ENCODE measurements at places on chromosomes 1 and 21. TPM values are rescaled to one million over a fixed set of nuclear protein-coding genes. Genes with fewer than 3 reads are reported as not detected.

DNA sequence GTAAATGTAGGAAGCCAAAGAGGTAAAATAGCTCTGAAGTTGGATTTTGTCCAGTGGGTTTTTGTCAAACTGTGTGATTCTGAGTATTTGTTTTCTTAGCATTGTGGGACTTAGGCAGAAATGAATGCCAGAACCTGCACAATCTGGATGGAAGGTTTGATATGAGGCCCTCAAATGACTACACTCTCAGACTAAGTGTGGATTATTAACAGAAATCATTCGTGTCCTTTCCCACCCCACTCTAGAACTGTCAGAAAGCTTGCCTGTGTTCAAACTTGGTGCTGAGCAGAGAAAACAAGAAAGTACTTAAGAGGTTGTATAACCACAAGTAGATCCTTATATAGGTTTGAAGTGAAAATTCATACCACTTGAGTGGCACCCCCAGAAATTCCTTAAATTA, 88.5 kb downstream of the WDR3 start:
- no peak for DNase-seq

- no peak for DNase-seq
Measured at GRCh38 chr1:115230281-115230680, 107.8 kb downstream of the NGF start.

DNA sequence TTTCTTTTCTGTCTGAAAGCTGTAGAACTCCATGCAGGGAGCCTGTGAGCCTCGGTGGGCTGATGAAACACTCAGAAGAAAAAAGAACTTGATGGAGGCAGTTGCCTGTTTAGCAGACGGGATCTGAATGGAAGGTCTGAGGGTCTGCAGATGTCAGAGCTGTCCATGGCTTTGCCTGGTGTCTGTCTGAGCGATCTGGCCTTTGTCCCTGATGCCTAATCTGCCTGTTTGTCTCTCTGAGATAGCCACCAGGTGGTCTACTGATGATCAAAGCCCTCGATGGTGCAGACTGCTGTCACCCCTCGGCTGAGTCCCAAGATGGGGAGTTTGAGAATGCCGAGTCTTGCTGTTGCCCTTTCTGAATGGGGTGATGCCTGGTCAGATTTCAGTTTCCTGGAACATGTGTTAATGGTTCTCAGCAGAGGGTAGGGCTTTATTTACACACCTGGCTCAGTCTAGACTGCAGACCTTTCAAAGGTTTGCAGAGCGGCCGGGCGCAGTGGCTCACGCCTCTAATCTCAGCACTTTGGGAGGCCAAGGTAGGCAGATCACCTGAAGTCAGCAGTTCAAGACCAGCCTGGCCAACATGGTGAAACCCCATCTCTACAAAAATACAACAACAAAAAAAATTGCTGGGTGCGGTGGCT, 90.4 kb downstream of the KIF26B start:
- no peak for DNase-seq

DNA sequence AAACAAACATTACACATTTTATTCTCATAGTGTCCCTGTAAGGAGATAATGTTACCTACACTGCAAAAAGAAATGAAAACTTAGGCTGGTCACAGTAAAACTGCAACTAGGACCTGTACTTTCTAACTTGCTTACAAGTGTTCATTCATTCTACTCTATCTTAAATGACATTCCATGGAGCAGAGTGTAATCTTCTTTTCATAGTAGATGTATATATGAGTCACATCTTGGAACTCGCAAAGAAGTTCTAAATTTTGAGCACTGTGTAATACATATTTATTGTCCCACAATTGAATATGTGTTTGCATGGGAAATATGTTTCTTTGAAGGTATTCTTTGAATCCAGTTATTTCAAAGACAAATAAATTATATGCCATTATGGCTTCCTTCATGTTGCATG, 1258.5 kb upstream of the ADGRL2 start:
- peak; percentile 81 for DNase-seq

GRCh38 chr1:202416641-202417040, 68.1 kb downstream of the PPP1R12B start:
- peak; percentile 41 for DNase-seq

GRCh38 chr1:218778257-218779126, 395.2 kb upstream of the LYPLAL1 start:
- DNase-seq: peak; percentile 18

DNA sequence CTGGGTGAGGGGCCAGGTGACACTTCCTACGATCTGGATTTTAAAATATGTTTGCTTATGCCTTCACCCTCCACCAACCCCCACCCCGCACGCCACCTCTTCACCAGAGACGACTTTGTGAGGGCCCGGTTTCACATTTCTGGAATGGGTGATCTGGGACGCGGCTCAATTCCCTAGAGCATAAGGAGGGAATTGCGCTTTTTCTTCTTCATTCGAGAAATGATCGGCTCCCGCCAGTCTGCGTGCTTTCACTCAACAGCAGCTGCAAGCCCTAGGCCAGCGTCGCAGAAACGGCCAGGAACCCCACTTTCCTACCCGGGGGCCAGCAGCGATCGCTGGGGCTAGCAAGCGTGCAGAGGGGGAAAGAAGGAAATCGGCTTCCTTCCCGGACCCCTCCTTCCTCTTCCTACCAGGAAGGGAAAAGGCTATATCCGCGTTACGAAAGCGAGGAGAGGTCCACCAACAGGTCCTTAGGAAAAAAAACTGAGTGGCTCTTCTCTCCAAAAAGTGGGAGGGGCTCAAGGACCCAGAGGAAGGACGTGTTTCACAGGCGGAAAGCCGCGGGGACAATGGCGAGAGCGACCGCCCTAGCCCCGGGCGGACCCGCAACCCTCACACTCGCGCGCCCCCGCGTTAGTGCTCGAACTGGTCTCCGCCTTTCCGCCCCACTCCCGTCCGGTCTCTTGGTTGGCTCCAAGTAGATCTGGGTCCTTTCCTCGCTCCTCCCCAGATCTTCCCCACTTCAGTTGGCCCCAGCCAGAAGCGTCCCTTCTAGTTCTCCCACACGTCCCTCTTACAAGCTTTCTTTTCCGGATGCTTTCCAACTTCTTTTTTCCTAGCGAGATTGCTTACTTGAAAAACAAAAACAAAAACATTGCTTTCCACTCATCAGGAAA, 1.1 kb upstream of the ADAMTS1 start:
- peak; percentile 82 for DNase-seq

- DNase-seq: no peak
Measured at GRCh38 chr1:5490635-5491034, 501.6 kb downstream of the NPHP4 start.

- DNase-seq: no peak
Measured at GRCh38 chr1:184656221-184656620, 98.4 kb downstream of the EDEM3 start.

DNA sequence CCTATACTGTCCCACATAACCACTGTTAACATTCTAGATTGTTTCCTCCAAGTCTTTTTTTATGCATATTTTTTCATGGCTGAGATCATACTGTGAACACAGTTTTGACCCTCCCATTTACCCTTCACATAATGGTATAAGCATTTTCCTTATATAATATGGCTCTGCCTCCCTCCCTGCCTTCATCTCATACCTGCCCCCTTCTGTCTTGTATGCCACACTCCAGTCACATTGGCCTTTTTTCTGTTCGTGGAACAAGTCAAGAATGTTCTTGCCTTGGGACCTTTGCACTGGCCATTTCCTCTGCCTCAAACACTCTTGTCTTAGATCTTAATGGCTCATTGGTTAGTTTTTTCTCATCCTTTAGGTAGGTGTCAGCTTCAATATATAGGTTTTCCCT, 24.3 kb upstream of the ELAVL4 start:
- DNase-seq: no peak

DNA sequence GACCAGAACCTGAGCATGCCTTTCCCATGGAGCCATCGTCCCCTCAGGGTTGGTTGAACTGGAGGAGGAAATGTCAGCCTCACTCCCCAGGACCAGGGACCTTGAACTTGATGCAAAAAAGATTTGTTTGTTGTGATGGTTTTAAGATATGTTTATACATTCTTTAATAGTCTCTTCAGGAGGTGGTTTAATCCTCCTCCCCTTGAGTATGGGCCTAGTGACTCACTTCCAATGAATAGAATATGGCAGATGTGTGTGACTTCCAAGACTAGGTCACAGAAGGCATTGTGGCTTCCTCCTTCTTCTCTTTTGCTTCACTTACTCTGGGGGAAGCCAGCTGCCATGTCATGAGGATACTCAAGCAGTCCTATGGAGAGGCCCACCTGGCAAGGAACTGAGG, 81.7 kb upstream of the WNT4 start:
- no peak for DNase-seq

DNA sequence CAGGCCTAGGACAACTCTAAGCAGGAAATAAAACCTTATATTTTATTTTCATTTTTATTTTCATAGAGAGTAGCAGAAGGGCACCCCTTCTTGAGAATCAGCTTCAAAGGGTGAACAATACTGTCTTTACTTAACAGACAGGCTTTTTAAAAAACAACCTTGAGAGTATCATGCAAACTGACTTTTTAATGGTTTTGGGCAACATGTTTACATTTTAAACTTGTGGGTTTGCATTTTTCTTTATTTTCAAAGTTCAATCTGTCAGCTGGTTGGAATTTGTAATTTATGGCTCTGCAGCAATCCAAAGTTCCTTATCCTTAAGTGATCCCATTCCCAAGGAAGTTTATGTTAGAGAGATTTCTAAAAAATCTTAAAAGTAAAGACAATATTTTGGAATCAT, 392.3 kb upstream of the ADAMTS5 start:
- peak; percentile 42 for DNase-seq

DNA sequence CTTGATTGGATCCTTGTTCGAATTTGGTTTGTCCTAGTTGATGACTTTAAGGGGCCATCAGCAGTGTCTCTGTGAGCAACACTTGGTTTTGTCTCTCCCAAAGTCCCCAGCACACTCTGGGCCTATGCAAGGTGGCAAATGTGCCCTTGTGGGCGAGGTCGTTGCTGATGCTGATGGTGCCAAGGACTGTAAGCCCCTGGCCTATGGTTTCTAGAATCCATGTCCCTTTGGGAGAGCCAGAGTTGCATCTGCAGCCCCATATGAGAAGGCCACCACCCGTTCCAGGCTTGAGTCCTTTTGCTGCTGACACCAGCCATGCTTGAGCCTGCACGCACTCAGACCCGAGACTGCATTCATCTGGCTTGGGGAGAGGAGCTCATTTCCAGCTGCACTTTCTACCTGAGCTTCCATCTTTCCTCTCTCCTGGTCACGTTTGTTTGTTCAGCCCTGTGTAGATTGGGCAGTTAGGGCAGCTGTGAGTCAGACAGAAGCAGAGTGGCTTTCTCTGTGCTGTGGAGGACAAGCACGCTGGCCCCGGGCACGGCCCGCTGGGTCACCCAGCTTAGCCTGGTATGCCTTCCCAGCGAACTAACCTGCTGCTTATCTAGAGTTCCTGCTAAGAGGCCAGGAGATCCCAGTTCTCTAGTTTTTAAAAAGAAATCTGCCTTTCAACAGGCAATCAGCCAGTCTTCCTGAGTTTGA, 52.1 kb upstream of the CSF3R start:
- no peak for DNase-seq

- peak; percentile 50 for DNase-seq
Measured at GRCh38 chr21:37220433-37220980, 46.6 kb downstream of the VPS26C start.

GRCh38 chr21:31509194-31510017, 150.1 kb upstream of the SOD1 start:
- DNase-seq: no peak

DNA sequence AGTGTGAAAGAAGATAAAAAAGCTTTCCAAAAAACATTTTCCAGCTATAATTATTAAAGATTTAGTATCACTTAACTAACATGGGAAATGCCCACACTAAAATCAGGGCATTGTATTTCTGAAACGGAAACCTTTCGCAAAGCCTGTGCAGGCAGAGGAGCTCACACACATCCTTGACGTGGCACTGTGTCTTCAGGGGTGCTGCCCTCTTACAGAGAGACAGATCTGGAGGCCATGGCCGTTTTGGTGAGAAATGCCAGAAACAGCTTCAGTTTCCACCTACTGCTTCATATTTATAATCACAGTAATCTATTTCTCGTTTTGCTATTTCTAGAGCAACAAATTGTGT, 26.7 kb downstream of the ATP1B1 start:
- DNase-seq: no peak

DNA sequence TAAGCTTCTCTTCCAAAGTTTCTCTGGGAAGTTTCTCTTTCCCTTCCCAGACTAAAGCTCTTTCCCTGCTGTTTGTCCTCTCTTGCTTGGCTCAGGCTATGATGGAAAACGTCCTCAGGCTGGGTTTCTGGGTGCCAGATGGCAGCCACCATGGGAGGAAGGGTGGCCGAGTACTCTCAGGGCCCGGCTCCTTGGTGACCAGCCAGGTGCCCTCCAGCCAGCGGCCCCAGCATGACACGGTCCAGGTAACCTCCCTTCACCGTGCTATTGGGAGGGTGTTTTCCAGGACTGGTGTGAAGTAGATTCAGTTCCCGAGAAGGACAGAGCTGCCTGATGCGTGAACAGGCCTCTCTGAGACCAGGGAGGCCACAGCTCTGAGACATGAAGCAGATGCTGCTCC, 60.3 kb downstream of the KIF26B start:
- DNase-seq: no peak

DNA sequence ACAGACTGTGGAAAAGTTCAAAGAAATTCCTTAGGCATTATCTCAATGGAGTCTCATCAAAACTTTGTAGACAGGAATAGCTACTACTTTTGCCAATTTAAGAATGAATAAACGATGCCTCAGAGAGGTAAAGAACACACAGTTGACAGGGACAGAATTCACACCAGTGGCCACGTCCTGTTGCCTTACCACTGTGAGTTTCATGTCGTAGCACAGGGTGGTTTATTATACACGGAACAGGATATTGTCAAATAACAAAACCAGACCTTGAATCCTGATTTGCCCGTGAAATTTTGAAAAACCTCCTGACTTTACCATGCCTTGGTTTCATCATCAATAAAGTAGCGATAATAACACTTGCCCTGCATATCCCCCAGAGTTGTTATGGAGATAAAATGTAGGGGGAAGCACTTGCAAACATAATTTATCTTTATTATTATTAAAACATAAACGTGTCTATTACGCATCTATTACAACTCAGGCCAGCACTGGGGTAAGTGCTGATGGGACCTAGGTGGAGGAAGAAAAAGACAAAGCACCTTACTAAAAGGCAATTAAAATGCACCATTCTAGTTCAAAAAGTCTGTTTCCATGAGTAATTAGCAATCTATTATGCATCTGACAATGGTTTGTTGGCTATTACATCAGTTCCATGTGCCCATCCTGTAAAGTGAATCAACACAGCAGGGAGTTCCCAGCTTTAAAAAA, 408.1 kb upstream of the RUNX1 start:
- DNase-seq: no peak

Gene GBP6
- total RNA-seq: not detected

Gene LCE3A
- not detected for total RNA-seq

Gene OR2L13
- not detected for total RNA-seq

Gene TNNT2
- 0.56 TPM for total RNA-seq

Gene TENT5C
- 5.3 TPM for total RNA-seq

Gene PADI3
- not detected for total RNA-seq

Gene BGLAP
- total RNA-seq: not detected

Gene FAM72D
- total RNA-seq: 0.72 TPM

Gene SERINC2
- 2.0 TPM for total RNA-seq

Gene HSD3B1
- not detected for total RNA-seq

Gene PCAT6
- total RNA-seq: 0.56 TPM

Gene TMPRSS15
- total RNA-seq: not detected

Gene FBXO28
- total RNA-seq: 30.0 TPM
